ENCODE measurements at places on chromosomes 12 and 14. TPM values are rescaled to one million over a fixed set of nuclear protein-coding genes. Genes with fewer than 3 reads are reported as not detected.

The FAM186B gene
- total RNA-seq: 2.8 TPM

The NPFF gene
- not detected for total RNA-seq

DNA sequence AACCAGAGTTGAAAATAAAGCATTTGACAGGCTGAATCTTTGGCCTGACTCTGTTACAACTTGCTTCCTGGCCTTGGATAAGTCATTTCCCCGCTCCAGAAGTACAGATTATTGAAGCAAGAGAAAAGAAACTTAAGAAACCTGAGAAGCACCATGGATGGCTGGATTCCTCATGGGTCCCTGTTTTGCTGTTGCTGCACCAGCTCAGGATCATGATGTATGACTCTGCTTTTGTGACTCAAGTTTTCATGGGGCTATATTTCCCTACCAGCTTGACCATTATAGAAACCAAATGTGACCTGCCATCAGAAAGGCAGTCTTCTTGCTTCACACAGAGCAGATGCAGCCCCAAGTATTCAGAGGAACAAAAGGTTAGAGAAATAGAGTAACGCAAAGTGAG lies 921.8 kb downstream of the BCL11B start:
- DNase-seq: no peak

DNA sequence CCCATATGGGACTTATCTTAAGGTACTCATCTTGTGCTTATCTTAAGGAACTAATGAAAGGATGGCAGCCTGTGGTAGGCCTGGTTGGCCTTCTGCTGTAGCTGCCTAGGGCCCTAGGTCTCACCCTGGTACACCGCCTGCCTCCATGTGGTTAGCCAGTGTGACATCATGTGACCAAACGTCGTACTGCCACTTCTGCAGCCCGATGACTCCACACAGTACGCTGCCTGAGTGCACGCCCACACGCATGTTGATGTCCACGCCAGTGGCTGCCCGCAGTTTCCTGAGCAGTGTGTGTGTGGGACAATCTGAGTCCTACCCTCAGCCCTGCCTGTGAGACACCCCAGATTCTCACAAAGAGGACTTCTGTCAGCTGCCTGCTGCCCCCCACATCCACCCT lies 5.1 kb downstream of the ADCY4 start:
- no peak for DNase-seq

GRCh38 chr12:70590549-70591226 lies 46.5 kb downstream of the PTPRB start:
- DNase-seq: no peak

DNA sequence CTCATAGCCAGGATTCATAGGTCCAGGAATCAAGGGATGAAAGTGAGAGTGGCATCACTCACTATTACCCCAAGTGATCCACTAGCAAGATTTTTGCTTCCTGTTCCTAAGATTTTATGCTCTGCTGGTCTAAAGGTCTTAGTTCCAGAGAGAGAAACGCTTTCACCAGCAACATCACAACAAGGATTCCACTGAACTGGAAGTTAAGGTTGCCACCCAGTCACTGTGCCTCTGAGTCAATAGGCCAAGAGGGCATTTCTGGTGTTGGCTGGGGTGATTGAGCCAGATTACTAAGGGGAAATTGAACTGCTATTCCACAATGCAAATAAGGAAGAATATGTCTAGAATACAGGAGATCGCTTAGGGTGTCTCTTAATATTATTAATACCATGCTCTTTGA lies 142.5 kb upstream of the ARID2 start:
- no peak for DNase-seq

DNA sequence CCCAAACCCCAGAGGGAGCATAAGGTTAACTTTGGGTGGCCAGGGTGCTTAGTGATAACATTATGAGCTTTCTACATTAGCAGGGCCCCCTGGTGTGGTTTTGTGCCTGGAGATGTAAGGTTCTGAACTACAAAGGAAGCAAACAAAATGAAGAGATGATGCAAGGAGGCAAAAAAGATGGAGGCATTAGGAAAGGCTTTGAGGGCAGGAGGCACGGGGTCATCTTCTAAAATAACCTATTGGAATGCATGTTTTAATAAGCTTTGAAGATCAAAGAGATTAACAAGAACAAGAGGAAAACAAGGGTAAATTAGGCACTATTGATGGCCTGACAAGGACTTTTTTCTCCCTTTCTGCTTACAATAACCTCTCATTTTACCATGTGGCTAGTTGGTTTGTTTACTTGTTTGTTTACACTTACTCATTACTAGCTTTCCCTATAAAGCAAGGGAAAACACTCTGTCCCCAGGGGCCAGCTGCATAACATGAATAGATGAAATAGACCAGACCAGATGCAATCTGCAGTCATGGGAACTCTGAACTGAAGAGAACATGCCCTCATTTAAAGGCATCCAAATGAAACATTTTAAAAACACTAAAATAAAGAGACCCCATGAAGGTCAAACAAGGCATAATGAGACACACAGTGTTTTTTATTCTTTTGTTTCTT lies 390.3 kb downstream of the DIO2 start:
- no peak for DNase-seq

DNA sequence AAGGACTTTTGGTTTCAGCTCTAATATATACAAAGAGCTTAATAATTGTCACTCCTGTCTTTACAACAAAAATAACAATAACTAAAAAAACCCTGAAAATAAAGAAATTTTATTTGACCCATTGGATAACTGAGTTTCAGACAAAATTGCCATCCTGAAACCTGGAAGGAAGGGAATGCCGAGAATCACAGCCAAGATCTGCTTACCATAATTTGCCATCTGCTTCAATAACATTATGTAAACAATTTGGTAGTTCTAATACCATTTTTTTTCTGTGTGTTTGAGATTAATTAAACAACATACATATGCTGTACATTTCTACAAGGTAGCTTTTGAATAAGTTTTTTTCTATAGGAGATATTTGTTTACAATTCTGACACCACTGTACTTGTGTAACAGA lies 596.3 kb upstream of the MGAT4C start:
- DNase-seq: no peak

DNA sequence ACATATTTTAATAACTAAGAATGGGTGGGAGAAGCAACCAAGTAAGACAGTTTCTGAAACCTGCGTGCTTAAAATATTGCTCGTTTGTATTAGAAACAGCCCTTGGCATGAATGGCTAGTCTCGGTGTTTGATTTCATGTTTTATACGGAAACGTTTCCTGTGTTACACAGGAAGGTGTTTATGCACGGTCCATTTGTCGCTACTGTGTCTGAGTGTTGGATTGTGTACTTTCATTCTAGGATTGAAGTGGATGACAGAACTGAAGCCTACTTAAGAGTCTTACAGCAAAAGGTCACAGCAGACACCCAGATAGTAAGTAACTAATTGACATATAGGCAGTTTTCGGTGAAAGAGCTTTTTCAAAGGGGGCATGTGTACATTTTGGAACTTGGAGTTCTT lies 19.6 kb downstream of the PIWIL1 start:
- no peak for DNase-seq

DNA sequence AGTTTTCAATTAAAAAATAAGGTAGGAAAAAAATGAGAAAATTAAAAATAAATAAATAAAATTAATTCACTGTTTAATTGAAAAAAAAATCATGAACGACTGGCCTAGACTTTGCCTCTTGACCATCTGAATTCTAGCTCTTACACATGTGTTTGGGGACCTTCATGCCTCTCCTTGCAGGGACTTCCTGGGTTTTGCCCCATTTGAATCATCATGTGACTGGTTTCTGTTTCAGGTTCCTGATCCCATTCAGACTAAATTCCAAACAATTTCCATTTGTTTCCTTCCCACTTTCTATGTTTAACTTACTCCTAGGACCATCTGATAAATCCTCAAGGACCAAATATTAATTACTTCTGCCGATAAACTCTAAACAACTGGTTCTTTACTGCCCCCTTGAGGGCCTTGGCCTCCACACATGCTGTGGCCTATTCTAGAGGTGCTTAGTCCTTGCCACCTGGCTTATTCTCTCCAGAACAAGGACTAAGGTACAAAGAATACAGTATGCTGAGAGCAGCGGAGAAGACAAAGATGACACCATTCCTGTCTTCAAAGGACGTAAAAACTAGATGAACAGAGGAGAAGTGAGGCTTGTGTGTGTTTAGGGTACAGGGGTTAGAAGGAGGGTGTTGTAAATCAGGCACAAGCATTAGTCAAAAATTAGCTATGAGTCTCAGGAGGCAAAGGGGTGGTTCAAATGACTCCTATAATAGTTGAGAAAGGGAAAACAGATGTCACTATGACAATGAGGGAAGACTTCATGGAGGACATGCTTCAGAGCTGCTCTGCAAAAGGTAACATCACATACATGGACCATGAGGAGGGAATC lies 125.8 kb upstream of the AVPR1A start:
- DNase-seq: peak; percentile 21

DNA sequence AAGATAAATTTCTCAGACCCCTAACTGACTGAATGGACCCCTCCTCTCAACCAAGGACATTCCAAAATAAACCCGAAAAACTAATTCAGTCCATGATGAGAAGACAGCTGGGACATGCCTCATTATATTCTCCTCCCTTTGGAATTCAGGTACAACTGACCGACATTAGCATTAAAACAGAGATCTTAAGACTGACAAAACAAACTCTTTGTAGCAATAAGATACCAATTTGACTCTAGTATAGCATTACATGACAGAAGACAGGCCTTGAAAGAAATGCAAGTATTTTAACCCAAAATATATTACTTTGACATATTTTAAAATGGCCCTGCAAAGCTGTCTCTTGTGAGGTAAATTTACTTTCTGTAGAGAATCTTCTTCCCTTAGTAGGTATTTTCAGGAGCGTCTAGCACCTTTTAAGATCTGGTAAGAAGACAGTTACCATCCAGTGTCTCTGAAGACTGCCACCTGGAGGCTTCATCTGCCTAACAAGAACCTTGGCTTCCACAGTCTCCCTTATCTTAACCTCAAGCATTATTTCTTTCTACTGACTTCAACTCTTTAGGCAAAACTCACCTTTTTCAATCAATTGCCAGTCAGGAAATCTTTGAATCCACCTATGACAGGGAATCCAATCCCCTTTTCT lies 957.5 kb downstream of the SLC6A15 start:
- DNase-seq: no peak

The TMEM117 gene
- 6.4 TPM for total RNA-seq

- no peak for DNase-seq
Observed at GRCh38 chr12:91216871-91217270, 34.3 kb upstream of the DCN start.

DNA sequence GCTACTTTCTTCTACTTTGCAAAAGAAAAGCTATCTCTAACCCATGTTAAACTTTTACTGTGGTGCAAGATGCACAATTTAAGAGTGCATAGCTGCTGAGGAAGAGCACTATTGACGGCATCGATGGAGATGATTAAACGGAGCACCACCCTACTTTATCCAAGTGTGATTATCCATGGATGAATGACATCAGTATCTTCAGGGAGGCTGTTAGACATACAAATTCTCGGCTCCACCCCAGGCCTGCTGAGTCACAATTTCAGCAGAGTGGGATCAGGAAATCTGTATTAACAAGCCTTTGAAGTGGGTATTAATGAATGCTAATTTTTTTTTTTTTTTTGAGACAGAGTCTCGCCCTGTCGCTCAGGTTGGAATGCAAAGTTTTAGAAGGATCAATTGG lies 16.2 kb downstream of the SLC2A14 start:
- DNase-seq: no peak

DNA sequence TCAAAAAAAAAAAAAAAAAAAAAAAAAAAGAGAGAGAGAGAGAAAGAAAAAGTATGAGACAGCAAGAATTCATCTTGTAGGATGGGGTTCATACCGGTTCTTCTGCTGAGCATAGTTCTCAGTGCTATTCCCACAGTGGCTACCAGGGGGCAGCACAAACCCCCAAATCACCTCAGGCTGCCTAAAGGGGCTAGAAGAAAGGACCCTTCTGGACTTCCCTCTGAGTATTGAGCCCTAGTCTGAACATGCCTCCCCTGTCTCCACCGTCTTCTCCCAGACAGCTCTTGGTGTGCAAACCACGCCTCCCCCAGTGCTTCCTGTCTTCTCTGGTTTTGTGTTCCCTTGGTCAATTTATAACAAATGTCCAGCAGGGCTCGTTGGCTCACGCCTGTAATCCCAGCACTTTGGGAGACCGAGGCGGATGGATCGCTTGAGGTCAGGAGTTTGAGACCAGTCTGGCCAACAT lies 31.3 kb upstream of the SMUG1 start:
- DNase-seq: peak; percentile 81

The CLEC2A gene
- not detected for total RNA-seq

GRCh38 chr14:65168840-65169239 lies 66.5 kb upstream of the MAX start:
- peak; percentile 60 for DNase-seq

All from OCI-LY7 (cell line).